T-helper 2 cell treated with Interferon-gamma antibody and Interleukin-4, amounts not matched to agents 100 ng/mL and 5 ng/mL, for 36 hours (primary cell): ENCODE measurements at places on chromosomes 6 and 20. TPM values are rescaled to one million over a fixed set of nuclear protein-coding genes. Genes with fewer than 3 reads are reported as not detected.

Gene CALHM4
- not detected in 2 replicates for total RNA-seq

Gene TRIM15
- 0.25 TPM in 1 of 2 replicates, not detected in the other for total RNA-seq

Gene POU5F1
- not detected in 2 replicates for total RNA-seq

Gene SLC17A9
- 11.0 and 12.8 TPM in 2 replicates for total RNA-seq

Gene GTSF1L
- 0.23 TPM in 1 of 2 replicates, not detected in the other for total RNA-seq

Gene ARMH2
- 0.61 and 1.4 TPM in 2 replicates for total RNA-seq

Gene MOXD1
- not detected in 2 replicates for total RNA-seq

Gene CBFA2T2
- 14.1 and 15.6 TPM in 2 replicates for total RNA-seq

Gene IER3
- total RNA-seq: 20.9 and 21.6 TPM in 2 replicates

Gene ARMC12
- total RNA-seq: 0.86 and 0.91 TPM in 2 replicates

Gene GNMT
- total RNA-seq: 0.98 and 1.00 TPM in 2 replicates

Gene KCNK5
- total RNA-seq: 10.9 and 11.0 TPM in 2 replicates

Gene ZC2HC1B
- not detected in 2 replicates for total RNA-seq

Gene HLA-DRB5
- 43.3 and 43.7 TPM in 2 replicates for total RNA-seq

Gene SNAI1
- total RNA-seq: 0.52 and 0.57 TPM in 2 replicates

Gene LCA5
- total RNA-seq: 0.07 and 0.09 TPM in 2 replicates

Gene PFDN4
- 29.2 and 30.4 TPM in 2 replicates for total RNA-seq
